Stimulated activated CD4-positive, alpha-beta T cell treated with anti-CD3 and anti-CD28 coated beads, Interleukin-1b, Interleukin-23, amount 100 ng/mL, for 48 hours (primary cell): ENCODE measurements at places on chromosomes 5 and 9.

GRCh38 chr5:138954257-138955012, 79.3 kb upstream of the LRRTM2 start:
- no peak for DNase-seq

DNA sequence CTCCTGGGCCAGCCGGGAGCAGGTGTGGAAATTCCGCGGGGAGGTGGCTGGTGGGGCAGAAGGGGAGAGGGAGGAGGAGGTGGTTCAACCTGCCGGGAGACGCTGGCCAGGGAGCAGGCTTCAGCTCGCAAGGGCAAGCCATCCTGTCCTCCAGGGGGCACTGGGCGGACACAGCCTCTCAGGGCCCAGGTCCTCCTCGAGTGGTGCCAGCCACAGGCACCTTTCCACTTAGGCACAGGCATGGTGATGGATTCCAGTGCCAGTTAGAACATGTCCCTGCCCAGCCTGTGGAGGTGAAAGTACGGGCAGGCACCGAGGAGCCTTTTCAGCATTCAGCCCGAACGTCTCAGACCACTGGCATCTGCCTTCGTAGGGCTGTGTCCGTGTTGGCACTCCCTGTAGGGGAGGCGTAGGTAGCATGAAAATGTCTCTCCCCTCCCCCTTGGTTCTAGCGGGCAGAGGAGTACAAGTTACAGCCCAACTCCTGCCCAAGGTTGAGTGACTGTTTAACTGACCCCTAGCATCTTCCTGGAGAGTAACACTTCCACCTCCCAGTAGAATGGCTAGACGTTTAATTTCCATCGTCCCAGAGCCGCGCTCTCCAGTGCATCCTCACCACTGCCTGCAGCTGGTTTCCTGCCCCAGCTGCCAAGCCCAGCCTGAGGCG, 48.9 kb downstream of the DAB2IP start:
- DNase-seq: no peak

GRCh38 chr9:88060746-88061145, 77.5 kb downstream of the SPATA31C2 start:
- no peak for DNase-seq

GRCh38 chr5:4758550-4758949, 381.6 kb upstream of the ADAMTS16 start:
- no peak for DNase-seq

DNA sequence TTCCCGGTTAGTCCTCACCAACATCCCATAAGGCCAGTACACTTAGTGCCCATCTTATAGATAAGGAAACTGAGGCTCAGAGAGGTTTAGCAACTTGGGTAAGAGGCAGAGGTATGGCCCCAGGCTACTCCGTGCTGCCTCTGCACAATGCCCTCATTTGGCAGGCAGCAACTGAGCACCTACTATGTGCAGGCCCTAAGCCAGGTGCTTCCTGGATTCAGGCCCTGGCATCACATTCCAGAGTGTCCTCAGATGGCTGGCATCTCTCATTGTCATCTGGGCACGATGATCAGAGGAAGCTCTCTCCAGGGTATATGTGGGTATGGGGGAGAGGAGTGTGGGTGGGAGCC, 53.8 kb upstream of the PSD2 start:
- DNase-seq: no peak

DNA sequence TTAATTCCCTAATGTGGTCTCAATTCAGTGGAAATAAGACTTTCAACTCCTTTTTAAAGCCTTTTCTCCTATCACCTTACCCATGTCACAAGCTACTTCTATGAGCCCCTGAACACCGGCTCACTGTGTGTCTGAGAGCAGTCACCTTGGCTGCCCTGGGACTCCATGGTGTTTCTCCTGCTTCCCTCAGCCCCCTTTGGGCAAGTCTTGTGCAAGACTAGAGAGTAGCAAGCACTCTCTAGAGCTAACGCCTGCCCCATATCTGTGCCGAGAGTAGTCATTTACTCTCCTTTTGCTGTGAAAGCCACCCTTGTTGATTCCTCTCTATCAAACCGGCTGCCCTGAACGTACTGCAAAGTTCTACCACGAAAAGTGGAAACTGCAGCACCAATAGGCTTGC, 77.9 kb upstream of the DAB2 start:
- no peak for DNase-seq

DNA sequence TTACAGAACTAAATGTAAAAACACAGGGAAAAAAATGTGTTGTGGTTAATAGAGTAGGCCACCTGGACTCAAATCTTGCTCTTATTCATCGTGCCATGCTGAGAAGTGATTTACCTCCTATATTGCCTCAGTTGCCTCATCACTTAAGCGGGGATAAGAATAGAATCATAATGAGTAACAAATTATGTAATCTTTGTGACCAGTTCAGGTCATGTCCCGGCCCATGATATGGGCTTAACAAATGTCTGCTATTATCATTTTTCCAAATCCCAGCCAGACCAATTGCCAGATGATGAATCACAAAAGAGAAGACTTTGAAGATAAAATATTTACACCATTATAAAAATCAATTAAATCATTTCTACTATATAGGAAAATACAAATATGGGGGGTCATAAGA, 89.8 kb downstream of the CDH6 start:
- no peak for DNase-seq

- no peak for DNase-seq
Observed at GRCh38 chr5:174947548-174947947, 223.2 kb downstream of the MSX2 start.

GRCh38 chr5:201672-202071, 10.4 kb downstream of the LRRC14B start:
- DNase-seq: no peak

DNA sequence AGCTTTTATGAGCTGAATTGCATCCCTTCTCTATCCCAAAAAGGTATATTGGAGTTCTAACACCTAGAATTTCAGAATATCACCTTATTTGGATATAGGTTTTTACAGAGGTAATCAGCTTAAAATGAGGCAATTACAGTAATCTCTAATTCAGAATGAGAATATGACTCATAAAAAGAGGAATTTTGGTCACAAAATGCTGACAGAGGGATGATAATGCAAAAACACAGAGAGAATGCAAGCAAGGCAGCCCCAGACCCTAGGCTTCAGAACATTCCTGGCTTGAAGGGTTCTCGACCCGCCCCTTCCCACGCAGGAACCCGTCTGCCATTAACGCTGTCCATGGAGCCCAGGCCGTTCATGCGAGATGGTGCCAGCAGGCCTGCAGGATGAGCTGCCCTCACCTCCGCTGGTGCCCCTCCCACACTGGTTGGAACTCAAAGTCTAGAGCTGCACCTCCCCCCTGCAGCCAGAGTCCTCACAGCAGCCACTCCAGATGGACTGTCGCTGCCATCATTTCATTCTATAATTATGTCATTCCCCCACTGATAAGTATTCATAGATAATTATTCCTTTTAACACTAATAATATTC, 1173.4 kb upstream of the ACO1 start:
- DNase-seq: peak; percentile 15

- DNase-seq: no peak
Observed at GRCh38 chr9:37760416-37761161, 7.0 kb downstream of the TRMT10B start.

DNA sequence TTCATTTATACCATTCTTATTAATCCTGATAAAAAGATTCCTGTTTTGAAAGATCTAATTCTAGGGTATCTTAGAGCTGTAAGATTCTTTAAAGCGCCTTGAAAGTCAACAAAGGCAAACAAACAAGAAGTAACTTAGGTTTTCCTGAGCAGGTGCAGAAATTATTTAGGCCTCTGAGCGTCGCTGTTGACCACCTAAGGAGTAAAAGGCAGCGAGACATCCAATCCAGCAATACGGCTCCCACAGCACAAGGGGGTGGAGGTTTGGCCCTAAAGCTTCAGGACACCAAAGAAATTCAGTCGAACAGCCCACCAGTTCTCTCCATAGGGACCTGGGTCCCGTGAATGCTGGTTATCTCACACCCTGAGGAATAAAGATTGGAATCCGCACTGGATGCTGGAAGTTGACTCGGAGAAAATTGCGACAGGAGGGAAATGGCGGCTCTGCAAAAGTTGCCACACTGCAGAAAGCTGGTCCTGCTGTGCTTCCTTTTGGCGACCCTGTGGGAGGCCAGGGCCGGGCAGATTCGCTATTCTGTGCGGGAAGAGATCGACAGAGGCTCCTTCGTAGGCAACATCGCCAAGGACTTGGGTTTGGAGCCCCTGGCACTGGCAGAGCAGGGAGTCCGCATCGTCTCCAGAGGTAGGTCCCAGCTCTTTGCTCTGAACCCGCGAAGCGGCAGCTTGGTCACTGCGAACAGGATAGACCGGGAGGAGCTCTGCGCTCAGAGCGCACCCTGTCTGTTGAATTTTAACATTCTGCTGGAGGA, at the start of gene PCDHGA2:
PCDHGA2 (plus strand) TSS at position 223 of the 769 bp plus-strand sequence.
- DNase-seq: no peak

DNA sequence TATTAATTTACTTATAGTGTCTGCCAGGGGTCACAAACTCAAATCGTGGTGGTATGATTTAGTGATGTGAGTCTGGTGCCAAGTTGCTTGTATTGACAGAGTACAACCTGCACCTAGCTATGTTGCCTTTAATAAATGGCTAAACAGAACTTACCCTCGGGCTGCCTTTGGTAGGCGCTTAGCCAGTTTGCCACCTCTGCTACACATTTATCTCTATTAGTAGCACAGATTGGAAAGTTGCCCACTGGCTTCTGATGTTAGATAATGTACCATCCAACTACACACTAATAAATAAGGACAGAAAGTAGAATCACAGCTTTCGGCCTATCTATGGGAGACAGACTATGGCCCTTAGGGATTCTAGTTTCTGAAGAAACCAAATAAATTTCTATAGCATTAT, 368.4 kb downstream of the MAN2A1 start:
- no peak for DNase-seq

GRCh38 chr5:21817668-21818369, 1035.3 kb downstream of the CDH12 start:
- no peak for DNase-seq

DNA sequence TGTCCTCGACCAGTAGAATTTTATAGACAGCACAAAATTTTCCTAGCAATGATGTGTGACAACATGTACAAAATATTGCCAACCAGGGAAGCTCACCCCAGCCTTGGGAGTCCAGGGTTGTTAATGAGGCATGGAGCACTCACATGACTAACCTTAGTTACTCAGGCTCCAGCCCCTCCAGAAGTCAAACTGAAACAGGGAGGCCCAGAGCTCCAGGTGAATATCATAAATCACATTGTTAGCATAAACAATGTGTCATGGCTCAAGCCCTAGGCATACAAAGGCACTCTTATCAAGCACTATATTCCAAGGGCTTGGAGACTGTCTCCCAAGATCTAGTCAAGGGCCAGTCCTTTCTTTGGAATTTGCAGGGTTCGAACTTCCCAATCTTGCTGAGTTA, 44.4 kb downstream of the TNFAIP8 start:
- peak; percentile 46 for DNase-seq

DNA sequence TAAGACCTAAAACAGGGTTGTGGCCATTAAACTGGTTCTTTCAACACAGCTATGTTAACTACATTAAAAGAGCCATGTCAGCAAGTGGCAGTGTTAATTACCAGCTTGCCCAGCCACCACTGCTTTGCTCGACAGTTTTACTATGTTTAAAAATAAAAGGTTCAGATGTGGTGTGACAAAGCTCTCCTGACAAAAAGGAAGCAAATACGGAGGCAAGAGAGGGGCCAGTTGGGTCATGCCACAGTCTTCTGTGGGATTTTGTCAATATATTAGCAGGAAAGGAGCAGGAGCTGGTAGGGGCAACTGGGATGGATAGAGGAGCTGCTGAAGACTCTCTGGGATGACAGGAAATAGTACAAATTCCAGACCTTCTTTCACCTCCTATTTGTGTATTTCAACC, 113.5 kb upstream of the PCA3 start:
- DNase-seq: no peak

DNA sequence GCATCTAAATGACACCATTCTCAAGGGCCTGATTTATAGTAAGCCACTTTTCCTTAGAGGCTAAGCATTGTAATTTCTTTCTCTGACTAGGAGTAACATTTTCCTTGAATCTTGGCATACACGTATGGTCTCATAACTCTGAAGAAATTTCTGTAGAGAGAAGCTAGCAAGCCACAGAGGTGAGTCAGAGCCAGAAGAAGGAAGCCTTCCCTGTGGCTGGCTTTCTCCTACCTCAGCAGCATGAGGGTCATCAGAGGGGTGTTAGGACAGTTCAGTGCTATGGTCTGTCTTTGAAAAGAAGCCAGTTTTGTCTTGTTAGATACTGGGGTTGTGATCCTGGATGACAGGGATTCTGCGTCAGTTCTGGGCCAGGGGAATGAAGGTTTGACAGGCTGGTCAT, 3.2 kb downstream of the SNX30 start:
- peak; percentile 25 for DNase-seq

- DNase-seq: no peak
Observed at GRCh38 chr5:18495157-18495556, 860.9 kb downstream of the TAF11L14 start.

GRCh38 chr9:37010180-37010579, 23.9 kb downstream of the PAX5 start:
- DNase-seq: no peak

DNA sequence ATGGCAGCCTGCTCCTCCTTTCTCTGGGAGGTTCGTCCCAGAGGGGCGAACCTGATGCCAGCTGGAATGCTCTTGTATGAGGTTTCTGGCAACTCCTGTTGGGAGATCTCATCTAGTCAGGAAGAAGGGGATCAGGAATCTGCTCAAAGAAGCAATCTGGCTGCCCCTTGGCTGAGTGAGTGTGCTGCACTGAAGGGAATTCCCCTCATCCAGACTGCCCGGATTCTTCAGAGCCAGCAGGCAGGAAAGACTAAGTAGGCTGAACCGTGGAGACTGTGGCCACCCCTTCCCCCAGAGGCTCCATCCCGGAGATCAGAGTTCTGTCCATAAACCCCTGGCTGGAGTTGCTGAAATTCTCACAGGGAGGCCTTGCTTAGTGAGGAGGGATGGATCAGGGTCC, 476.0 kb downstream of the CSNK1G3 start:
- DNase-seq: no peak

DNA sequence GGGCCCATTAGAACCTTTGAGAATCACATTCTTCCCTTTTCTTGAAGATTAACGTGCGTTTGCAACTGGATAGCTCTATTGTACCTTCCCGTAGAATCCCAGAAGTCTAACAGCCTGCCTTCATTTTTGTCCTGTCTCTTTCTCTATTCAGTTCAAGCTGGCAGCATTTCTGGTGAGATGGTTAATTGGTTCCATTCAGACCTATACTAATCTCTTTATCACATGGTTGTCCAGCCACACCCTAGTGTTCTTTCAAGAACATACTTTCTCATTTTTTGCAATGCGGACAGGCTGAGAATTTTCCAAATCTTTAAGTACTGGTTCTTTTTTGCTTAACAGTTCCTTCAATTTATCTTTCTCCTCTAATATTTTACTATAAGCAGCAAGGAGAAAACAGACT, 26.0 kb downstream of the NUTM2F start:
- DNase-seq: no peak

GRCh38 chr9:129319076-129319937, 141.2 kb upstream of the IER5L start:
- DNase-seq: no peak

GRCh38 chr5:141439411-141440141, 9.3 kb downstream of the PCDHGA12 start:
- DNase-seq: no peak

DNA sequence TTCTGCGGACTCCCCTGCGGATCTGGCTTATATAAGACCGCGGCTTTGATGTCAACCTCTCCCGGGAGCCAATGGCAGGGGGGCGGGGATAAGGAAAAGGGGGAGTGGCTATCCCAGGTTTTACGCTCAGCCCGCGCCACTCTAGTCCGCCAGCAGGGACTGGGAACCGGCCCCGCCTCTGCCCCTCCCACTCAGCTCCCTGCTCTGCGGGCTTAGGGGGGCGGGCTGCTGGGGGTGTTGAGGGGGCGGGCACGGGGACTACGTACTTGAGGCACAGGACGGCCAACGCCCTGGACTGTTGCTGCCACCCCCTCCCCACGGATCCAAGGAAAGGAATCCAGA, at the start of gene HAND1:
HAND1 (minus strand) TSS at position 4 of the 342 bp plus-strand sequence. CDS start 219 bp downstream, outside the sequence.
- no peak for DNase-seq
